Smooth muscle cell of the pulmonary artery (primary cell): ENCODE measurements at places on chromosomes 12 and 14. TPM values are rescaled to one million over a fixed set of nuclear protein-coding genes. Genes with fewer than 3 reads are reported as not detected.

DIO3 gene
- 0.13 and 1.1 TPM in 2 replicates for total RNA-seq

WSB2 gene
- total RNA-seq: 193 and 237 TPM in 2 replicates

ETFBKMT gene
- 2.0 and 3.3 TPM in 2 replicates for total RNA-seq

CINP gene
- total RNA-seq: 36.6 and 42.9 TPM in 2 replicates

LMNTD1 gene
- 0.39 and 0.63 TPM in 2 replicates for total RNA-seq

KRT78 gene
- not detected in 2 replicates for total RNA-seq

CFAP54 gene
- 1.8 and 2.6 TPM in 2 replicates for total RNA-seq

LUM gene
- total RNA-seq: 115 and 562 TPM in 2 replicates

RPS6KL1 gene
- total RNA-seq: 0.13 and 0.43 TPM in 2 replicates

GSC gene
- total RNA-seq: 0.46 TPM in 1 of 2 replicates, not detected in the other

CIDEB gene
- 1.6 and 2.3 TPM in 2 replicates for total RNA-seq

ZNF891 gene
- 1.2 and 1.4 TPM in 2 replicates for total RNA-seq

SERPINA9 gene
- not detected in 2 replicates for total RNA-seq

SNW1 gene
- 31.3 and 41.9 TPM in 2 replicates for total RNA-seq

ASCL4 gene
- not detected in 2 replicates for total RNA-seq

MED6 gene
- total RNA-seq: 22.5 and 25.0 TPM in 2 replicates

FOXA1 gene
- not detected in 2 replicates for total RNA-seq

ARMH4 gene
- total RNA-seq: 9.1 and 9.6 TPM in 2 replicates

OTOGL gene
- 0.07 and 0.39 TPM in 2 replicates for total RNA-seq

SERPINA10 gene
- total RNA-seq: not detected in 2 replicates

CLEC6A gene
- total RNA-seq: not detected in 2 replicates

PPFIA2 gene
- 2.6 and 4.6 TPM in 2 replicates for total RNA-seq

TAS2R50 gene
- total RNA-seq: 2.9 and 6.5 TPM in 2 replicates

PLEKHD1 gene
- total RNA-seq: under 0.01 and 0.07 TPM in 2 replicates

TSPAN19 gene
- total RNA-seq: not detected in 2 replicates

DCN gene
- total RNA-seq: 72.0 and 212 TPM in 2 replicates

TRHDE gene
- total RNA-seq: 1.6 and 3.5 TPM in 2 replicates

CATSPERB gene
- total RNA-seq: not detected in 2 replicates

EPYC gene
- not detected in 2 replicates for total RNA-seq

KCNA1 gene
- total RNA-seq: 0.33 TPM in 1 of 2 replicates, not detected in the other

AEBP2 gene
- total RNA-seq: 31.7 and 33.2 TPM in 2 replicates

IL23A gene
- not detected in 2 replicates for total RNA-seq

PMEL gene
- total RNA-seq: 0.65 and 0.76 TPM in 2 replicates

SPRING1 gene
- 26.4 and 41.7 TPM in 2 replicates for total RNA-seq

CSRP2 gene
- total RNA-seq: 17.8 and 19.0 TPM in 2 replicates

PRH1 gene
- 10.6 and 16.2 TPM in 2 replicates for total RNA-seq

CCNB1IP1 gene
- 34.1 and 36.6 TPM in 2 replicates for total RNA-seq

PKP2 gene
- total RNA-seq: 1.8 and 3.4 TPM in 2 replicates
